KBM-7 (cell line): ENCODE measurements at places on chromosomes 11 and 22.

DNA sequence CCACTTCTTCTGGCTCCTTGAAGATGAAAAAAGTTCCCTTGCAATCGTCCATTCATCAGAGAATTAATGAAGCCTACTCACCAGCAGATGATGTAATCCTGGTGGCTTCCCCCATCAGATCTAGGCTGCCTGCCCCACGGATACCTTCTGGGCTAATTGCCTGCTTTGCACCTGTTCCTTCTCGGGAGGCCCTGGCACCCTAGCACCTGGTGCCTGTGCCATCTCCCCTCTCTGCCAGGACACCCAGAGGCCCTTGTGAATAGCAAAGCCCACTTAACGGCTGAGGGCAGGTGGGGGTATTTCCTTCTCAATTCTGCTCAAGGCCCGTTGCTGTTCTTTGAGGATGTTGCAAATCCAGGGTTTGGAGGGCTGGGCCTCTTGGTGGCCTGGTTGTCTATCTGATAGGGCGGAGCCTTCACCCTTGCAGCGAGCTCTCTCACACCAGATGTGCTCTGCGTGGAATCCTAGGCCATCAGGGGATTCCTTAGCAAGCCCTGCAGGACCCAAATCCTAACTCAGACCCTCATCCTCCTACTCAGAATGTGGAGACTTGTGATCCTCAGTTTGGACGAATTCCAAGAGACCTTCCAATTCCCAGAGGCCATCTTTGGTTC is at the start of gene LMO2:
TSS of gene LMO2 (minus strand) at position 363 of the 614 bp plus-strand sequence. CDS start 22,360 bp downstream, outside the sequence.
- DNase-seq, result peak; percentile 89

DNA sequence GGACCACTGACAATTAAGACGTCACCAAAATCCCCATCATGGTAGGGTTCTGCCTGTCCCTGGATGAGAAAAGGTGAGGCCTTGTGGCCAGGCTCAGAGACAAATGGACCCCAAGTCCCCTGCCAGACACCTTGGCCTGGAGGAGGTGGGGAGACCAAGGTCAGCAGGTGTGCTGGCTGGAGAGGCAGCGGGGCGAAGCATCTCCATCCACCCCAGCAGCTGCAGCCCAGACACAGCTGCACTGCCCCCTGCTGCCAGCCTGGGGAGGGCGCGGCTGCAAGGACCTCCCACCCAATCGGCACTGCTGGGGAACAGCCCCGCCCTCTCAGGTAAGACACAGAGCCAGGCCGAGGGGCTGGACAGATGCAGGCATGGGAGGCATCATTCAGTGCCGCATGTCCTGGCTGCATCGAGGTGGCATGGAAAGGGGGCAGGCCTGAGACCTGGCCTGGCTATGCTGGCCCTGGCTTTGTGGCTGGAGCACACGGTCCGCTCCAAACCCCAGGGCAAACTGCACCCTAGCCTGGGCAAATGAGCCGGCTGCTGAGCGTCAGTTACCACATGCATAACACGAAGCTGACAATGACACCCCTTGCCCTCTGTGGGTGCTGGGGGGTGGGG is 12.2 kb upstream of the MFNG start:
- peak; percentile 78 for DNase-seq

DNA sequence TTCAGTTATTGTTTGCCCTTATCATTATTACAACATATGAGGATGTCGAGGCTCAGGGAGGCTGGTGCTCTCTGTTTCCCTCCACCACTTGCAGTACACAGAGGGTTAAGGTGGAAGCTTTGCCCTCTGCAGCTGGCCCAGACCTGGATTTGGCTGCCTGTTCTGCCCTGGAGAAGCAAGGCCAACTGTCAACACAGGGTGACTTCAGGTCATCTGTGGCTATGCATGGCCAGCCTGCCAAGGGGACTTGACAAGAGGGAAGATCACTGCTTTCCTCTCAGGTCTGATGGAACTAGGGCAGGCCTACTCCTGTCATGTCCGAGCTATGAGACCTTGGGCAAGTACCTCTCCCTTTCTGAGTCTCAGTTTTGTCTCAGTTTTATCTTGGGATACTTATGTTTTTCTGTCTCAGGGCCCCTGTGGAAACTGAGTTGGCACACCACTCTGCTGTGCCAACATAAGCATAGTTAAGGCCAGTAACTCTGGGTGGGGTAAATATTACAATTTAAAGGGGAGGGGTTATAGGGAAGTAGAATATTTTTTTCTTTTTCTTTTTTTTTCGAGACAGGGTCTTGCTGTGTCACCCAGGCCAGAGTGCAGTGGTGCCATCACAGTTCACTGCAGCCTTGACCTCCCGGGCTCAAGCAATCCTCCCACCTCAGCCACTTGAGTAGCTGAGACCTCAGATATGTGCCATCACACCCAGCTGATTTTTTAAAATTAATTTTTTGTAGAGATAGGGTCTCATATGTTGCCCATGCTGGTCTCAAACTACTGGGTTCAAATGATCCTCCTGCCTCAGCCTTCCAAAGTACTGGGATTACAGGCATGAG is 2.4 kb upstream of the THRSP start:
- DNase-seq, result no peak

DNA sequence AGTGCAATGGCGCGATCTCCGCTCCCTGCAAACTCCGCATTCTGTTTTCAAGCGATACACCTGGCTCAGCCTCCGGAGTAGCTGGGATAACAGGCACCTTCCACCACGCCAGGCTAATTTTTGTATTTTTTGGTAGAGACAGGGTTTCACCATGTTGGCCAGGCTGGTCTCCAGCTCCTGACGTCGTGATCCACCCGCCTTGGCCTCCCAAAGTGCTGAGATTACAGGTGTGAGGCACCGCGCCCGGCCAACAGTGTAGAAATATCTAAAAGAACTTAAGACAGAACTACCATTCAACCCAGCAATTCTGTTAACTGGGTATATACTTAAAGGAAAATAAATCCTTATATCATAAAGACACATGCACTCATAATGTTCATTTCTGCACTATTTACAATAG is 335.3 kb upstream of the LUZP2 start:
- DNase-seq, result no peak

- DNase-seq, result no peak
Observed at GRCh38 chr22:46081036-46081830, 69.1 kb upstream of the PPARA start.
